ENCODE measurements at places on chromosomes 13 and 19. TPM values are rescaled to one million over a fixed set of nuclear protein-coding genes. Genes with fewer than 3 reads are reported as not detected.
A peak's percentile ranks its signal among the peaks of the same experiment; 100 is the strongest.

Gene MLLT1
- total RNA-seq: 17.3 TPM

Gene EDNRB
- total RNA-seq: 4.6 TPM

Gene PODNL1
- 14.6 TPM for total RNA-seq

Gene COL4A1
- 35.5 TPM for total RNA-seq

Gene USE1
- 15.8 TPM for total RNA-seq

Gene RINL
- 3.0 TPM for total RNA-seq

Gene PRR36
- total RNA-seq: 2.9 TPM

Gene AP2S1
- 140 TPM for total RNA-seq

Gene SERTM1
- 0.08 TPM for total RNA-seq

Gene FBN3
- total RNA-seq: 2.3 TPM

Gene CTXN1
- total RNA-seq: 40.1 TPM

Gene GPR42
- total RNA-seq: not detected

Gene WDR62
- 106 TPM for total RNA-seq

Gene KLK15
- total RNA-seq: 9.0 TPM

Gene CCDC159
- 41.3 TPM for total RNA-seq

Gene ZNF729
- total RNA-seq: 6.2 TPM

Gene TMEM86B
- 13.4 TPM for total RNA-seq

GRCh38 chr19:58361900-58362271, 665 bp downstream of the ZNF497 start:
- peak; percentile 63 for DNase-seq

GRCh38 chr13:25806264-25806974, 245.4 kb downstream of the SHISA2 start:
- no peak for DNase-seq

DNA sequence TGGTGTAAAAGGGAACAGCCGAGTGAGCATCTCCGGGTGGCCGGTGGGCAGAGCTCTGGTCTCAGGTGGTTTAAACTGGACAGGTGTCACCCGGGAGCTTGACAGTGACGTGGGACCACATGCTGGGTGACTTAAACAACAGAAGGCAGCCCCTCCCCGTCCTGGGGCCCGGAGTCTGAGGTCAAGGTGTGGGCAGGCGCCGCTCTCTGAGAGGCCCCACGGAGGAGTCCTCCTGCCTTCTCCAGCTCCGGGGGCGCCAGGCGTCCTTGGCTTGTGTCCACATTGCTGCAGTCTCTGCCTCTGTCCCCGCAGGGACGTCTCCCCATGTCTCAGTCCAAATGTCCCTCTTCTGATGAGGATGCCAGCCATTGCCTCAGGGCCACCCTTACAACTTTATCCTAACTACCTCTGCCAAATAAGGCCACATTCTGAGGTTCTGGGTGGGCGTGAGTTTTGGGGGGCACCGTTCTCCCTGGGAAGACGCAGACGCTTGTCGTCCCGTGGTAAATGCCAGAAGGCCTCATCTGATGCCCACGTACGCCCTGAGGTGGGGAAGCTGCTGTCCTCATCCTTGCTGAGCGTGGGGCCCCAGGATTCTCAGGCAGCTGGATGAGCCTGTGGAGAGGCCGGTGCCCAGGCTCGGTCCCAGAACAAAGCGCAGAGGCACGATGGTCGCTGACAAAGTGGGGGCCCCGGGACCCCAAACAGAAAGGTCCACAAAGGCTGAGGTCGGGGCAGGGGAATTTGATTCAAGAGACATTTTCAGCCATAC, 12.9 kb downstream of the GZMM start:
- no peak for DNase-seq

- DNase-seq: no peak
Observed at GRCh38 chr19:33713194-33713593, 83.5 kb upstream of the KCTD15 start.

DNA sequence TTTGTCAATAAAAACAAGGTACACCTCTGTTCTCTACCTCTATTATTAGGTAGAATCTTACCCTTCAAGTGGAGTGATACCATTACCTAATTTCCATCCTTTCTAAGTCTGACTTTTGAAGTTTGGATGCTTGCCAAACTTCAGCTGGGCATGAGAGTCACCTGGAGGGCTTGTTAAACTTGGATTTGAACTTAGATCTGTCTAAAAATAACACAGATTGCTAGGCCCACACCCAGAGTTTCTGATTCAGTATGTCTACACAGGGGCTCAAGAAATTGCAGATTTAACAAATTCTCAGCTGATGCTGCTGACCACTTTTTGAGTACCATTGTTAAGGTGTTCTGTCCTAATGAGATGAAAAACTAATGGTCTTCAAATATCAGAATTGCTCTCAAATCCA, 512.2 kb downstream of the LMO7 start:
- DNase-seq: no peak

- DNase-seq: no peak
Observed at GRCh38 chr13:32748305-32748704, 162.1 kb downstream of the PDS5B start.

GRCh38 chr13:53200498-53201453, 172.2 kb downstream of the OLFM4 start:
- peak; percentile 84 for DNase-seq

GRCh38 chr13:24002206-24002815, 105.0 kb upstream of the C1QTNF9B start:
- DNase-seq: no peak

DNA sequence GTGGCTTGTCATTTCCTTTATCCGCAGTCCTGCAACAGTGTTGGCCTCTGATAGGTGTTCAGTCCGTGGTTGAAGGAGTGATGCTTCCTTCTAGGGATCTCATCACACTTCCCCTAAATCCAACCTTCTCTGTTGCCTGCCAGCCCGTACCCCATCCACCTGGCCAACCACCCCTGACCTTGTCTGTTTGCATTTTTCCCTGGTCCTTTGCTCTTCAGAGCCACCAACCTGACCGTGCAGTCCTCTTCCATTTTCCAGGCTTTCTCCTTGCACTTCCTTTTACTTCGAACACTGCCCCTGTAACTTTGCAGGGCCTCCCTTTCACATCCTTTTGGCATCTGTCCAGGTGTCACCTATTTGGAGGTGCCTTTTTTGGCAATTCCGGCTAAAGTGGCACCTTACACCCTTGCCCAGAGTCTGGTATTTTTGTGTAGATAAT, 696 bp downstream of the ZNF460 start:
- DNase-seq: no peak

DNA sequence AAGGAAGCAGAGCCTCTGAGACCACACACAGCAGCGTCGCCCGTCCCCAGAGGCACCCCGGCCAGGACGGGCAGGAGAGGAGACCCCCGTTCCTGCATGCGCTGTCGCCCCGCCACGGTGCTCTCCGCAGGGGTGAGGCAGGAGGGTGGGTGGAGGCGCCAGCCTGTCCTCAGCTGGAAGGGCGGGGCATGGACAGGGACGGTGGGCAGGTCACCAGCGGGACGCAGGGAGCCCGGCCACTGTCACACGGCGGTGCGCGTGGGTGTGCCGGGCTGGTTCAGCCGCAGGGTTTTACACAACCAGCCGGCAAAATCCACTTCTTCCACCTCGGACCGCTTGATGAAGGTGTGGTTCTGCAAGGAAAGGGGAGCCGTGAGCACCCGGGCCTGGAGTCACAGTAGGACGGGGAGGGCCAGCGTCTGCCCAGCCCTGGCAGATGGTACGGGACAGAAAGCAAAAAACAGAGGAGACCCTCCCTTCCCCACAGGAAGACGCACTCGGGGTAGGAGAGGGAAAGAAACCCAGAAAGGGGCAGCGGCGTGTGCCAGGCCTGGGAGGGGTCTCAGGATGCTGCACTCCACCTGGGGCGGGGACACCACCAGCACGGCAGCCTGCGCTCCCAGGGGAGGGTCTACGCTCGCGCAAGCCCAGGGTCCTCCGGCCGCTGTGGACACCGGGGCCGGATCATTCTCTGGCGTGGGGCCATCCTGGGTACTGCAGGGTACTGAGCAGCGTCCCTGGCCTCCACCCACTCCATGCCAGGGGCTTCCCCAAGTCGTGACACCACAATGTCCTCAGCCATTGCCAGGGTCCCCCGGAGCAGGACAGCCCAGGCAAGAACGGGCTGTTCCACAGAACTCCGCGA, 23.9 kb upstream of the ZBTB7A start:
- no peak for DNase-seq

- DNase-seq: no peak
Observed at GRCh38 chr19:953445-954271, 27.8 kb downstream of the ARID3A start.

GRCh38 chr13:30370146-30370545, 52.1 kb upstream of the UBE2L5 start:
- DNase-seq: no peak

DNA sequence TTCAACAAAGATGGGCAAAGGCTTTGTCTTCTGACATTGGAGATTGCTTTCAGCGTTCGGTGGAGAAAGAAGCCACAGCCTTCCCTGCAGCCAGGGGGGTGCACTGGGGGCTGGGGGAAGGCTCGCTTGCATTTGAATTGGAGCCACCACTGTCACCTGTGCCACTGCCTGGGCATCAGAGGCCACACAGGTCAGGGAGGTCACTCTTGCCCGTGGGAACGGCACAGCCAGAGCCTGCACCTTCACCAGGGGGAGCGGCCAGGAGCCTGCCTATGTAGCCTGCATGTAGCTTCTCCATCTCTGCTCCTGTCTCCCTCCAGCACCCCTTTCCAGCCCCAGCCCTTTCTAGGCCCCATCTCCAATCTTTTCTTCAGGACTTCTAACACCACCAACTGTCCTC, 43.7 kb upstream of the KCTD15 start:
- no peak for DNase-seq

GRCh38 chr13:45325806-45326205, 15.2 kb downstream of the TPT1 start:
- DNase-seq: peak; percentile 35

- DNase-seq: peak; percentile 37
Observed at GRCh38 chr19:4369109-4369887, 25.9 kb downstream of the MPND start.

GRCh38 chr13:28424541-28424940, 70.4 kb downstream of the FLT1 start:
- DNase-seq: no peak

DNA sequence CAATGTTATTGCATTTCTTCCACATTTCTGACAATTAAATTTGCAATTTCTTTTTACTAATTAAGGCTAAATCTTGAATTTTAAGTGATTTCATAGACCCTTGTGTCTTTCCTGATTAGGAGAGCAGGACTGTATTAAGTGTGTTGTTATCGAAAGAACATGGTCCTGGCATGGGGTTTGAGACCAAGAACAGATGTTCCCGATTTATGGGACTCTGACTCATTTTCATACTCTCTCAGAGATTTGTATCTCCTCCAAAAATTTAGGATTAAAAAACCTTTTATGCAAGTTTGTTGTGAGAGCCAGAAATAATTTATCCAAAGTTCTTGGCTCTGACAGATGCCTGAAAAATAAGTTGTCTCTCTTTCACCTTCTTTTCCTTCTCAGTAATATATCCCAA, 589.3 kb upstream of the ARGLU1 start:
- DNase-seq: no peak

- DNase-seq: peak; percentile 83
Observed at GRCh38 chr19:797528-798414, 519 bp downstream of the PTBP1 start.

GRCh38 chr13:29621051-29621800, 25.7 kb upstream of the SLC7A1 start:
- DNase-seq: no peak

DNA sequence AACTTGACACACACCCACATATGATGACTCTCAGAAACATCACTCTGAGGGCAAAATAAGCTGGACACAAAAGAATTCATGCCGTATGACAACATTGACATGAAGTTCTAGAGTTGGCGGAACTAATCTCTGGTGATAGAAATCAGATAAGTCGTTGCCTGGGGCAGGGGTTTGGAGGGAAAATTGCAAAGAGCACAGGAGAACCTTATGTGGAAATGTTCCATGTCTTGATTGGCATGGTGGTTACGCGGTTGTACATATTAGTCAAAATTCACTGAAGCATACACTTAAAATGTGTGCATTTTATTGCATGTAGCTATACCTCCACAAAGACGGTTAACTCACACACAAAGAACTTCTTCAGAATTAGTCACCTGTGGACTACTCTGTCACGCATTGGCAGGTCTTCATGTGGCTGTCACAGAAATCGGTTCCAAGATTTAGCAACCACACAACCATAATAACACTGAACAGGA, 137.8 kb upstream of the GJB6 start:
- DNase-seq: no peak

Measured in testis (tissue), 5 donors.